ENCODE measurements at places on chromosomes 16 and 17. TPM values are rescaled to one million over a fixed set of nuclear protein-coding genes. Genes with fewer than 3 reads are reported as not detected.

CFAP97D1 gene
- not detected for total RNA-seq

DNA sequence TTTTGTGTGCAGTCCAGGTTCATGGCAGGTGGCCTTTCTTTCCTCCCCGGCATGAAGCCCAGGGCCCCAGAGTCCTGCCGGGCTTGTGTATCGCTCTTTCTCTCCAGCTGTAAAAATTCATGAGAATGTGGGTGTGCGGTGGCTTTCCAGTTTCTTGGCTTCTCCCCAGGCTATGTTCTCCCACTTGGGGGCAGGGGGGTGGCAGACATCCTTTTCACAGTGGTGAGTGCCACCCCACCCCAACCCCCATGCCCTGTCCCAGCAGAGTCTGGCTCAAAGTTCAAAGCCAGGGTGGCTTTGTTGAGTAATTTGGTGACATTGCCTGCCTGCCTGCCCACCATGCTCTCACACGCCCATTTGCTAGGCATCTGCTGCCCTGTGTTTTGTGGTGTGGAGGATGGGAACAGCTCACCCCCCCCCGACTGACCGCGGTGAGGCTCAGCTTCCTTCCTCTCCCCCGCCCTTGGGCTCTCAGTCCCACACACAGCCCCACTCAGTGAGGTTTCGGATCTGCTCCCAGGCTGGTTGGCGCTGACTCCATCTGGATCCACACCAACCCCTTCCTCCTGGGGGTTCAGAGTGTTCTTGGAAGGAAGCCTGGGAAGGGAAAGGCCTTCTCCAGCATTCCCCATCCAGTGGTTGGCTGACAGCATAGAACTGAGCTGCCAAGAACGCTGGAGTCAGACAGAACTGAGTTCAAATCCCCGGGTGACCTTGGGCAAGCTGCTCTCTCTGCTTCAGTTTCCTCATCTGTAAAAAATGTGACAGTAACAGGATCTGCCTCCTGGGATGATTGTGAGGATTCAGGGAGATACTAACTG is 36.0 kb downstream of the CHD9 start:
- no peaks in the 10 kb centered on the region for H3K36me3 ChIP-seq
- no peak for DNase-seq
- H3K27ac ChIP-seq: no peak overlapping the region
- no peaks in the 10 kb centered on the region for H3K27me3 ChIP-seq

DNA sequence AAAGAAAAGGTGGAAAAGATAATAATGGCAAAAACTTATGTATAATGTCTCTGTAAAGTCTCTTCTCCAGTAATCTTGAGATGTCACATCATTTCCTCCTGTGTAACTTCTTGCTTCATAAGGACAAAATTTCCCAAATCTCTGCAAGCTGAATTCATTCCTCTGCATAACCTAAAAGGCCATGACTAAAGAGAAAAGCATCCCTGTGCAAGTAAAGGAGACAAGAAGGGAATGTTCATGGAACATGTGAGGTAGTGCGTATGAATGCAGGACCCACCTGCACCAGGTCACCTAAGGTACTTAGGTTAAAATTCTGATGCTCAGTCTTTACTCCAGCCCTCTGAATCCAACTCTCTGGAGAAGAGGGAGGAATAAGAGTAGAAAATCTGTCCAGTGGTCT is 46.9 kb upstream of the NLK start:
- H3K27me3 ChIP-seq: no peaks in the 10 kb centered on the region
- no peaks in the 10 kb centered on the region for H3K36me3 ChIP-seq
- H3K4me3 ChIP-seq: no peak overlapping the region
- DNase-seq: no peak
- H3K27ac ChIP-seq: no peak overlapping the region

LRRC46 gene
- total RNA-seq: 0.69 TPM

- H3K27me3 ChIP-seq: no peaks in the 10 kb centered on the region
- H3K4me3 ChIP-seq: no peak overlapping the region
- H3K36me3 ChIP-seq: no peaks in the 10 kb centered on the region
- H3K4me1 ChIP-seq: no peaks in the 10 kb centered on the region
Observed at GRCh38 chr17:56186222-56186786, 33.0 kb downstream of the ANKFN1 start.

CARHSP1 gene
- total RNA-seq: 43.2 TPM
